Pancreas (tissue), 10 donors: ENCODE measurements at places on chromosomes 11 and 22.

DNA sequence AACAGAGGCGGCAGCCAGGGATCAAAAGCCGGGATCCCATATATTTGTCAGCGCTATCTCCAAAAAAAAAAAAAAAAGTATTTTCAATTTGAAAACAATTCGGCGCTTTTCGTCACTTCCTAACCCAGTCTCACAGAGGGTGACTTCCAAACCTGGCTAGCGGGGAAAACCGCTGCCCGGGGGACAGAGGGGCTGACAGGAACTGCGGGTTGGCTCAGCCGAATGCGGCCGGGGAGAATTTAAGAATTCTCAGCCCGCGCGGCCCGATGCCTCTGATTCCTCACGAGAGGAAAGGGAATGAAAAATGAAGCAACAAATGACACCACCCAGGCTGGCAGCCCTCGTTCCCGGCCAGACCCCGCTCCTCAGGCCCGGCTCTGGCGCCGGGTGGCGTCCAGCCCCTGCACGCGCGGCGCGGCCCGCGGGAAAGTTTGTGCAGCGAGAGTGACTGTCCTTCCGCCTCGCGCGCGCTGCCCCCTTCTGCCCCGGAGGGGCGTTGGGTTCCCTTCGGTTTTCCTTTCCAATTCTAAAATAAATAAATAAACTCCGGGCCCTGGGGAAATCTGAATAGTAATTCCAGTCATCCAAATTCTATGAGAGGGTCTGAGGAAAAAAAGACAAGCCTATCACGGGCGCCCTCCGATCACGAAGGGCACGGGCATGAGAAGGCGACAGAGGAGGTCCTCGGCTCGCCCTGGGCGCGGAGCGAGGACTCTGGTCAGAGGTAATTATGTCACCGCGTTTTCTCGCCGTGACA is 4.8 kb upstream of the PAX6 start:
- no peak for DNase-seq

DNA sequence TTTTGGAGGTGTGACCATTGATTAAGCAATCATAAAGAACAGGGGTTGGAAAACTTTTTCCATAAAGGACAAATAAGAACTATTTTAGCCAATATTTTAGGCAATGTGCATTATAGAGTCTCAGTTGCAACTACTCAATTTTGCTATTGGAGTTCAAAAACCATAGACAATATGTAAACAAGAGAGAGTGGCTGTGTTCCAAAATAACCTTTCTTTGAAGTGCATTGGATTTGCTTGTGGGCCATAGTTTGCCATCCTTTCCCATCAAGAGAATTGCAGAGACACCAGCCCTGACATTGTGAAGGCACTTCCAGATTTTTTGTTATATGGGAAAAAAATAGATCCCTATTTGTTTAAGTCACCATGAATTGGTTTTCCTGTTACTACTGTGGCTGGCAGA is 63.3 kb upstream of the LARGE1 start:
- DNase-seq: no peak

DNA sequence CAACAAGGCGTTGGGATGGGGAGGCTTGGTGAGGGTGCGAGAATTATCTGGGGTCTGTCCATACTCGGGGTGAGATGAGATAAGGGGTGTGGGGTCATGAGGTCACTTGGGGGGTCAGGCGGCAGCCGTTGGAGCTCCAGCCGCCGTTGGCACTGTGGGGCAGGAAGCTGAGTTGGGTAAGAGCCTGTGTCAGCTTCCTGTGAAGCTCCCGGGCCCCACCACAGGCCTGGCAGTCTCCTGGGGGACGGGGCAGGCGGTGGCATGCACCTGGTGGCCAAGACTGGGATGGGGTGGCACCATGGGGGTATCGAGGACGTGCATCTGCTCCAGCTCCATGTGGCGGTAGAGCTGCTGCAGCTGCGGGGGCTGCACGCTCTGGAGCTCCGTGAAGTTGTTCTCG is 7.1 kb upstream of the MYBPC3 start:
- DNase-seq: no peak

DNA sequence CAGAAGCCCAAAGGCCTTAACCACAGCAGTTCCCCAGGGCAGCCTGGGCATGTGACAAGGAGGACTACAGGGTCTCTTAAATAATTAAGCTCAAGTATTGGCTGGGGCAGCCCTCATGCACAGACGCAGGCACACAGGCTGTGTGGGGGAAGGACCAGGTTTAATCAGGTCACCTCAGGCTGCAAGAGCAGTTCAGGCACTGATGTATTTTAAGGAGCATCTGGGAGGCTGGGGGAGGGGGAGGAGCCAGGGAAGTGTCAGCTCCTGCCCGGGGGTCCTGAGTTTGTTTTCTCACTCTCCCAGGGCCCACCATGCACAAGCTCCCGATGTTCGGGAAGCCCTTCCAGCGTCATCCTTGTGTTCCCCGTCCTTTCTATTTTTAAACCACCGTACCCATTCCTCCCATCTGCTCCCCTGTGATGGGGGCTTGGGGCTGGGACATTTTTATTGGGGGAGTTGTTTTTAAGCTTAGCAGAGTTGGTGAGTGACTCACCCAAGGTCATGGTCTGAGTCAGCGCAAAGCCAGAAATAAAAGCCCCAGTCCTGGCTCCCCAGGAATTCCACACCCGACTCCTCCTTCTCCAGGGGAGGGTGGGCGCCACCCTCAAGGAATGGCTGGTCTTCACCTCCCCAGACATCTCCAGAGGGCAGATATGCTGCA is 2.4 kb downstream of the CSDC2 start:
- no peak for DNase-seq

DNA sequence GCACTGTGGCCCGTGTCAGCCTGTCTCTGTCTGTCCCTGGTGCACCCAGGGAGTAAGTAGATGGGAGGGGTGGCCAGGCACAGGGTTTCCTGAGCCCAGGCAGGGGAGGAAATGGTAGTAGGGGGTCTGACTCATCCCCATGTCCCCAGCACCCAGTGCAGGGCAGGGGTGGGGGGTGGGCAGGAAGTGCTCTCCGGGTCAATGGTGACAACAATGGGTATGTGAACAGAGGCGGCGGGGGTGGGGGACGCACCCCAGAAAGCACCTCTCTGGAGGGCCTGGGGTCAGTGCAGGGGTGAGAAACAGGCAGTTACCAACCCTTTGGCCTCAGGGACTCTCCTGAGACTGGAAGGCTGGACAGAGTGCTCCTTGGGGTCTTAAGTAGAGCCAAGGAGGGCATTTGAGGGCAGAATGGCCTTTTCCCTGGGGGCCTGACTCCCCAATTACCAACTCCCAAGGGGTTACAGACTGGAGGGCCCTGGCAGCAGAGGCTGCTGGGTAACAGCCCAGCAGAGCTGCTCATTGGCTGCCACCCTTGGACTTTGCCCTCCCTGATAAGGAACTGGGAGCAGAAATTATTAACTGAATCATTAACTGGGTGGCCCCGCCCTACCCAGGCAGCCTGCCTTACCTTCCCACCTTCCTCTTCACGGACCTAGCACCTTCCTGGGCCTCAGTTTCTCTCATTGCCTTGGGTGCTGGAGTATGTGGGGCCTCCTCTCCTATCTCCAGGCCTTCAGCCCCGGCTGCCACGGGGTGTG is 4.2 kb downstream of the MYRF start:
- DNase-seq: peak; percentile 94

DNA sequence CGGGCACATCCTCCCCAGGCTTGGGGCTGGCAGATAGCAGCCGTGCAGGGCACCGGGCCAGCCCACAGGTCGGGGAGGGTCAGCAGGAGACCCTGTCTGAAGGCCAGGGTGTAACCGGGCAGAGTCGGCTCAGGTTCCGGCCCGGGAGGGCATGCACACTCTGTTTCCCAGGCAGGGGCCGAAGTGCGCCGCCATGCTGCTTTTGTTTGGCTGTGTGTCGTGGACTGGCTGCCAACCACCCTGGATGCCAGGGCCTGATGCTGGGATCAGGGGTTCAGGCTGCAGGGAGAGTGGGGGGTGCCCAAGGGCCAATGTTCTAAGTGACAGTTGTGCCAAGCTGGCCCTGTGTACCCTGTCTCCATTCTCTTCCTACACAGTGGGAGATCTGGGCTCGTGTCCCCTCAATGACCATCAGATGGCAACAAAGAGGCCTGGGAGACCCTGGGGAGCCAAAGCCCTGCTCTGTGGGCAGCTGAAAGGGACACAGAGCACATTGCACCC is 120.9 kb upstream of the B3GAT1 start:
- DNase-seq: no peak

DNA sequence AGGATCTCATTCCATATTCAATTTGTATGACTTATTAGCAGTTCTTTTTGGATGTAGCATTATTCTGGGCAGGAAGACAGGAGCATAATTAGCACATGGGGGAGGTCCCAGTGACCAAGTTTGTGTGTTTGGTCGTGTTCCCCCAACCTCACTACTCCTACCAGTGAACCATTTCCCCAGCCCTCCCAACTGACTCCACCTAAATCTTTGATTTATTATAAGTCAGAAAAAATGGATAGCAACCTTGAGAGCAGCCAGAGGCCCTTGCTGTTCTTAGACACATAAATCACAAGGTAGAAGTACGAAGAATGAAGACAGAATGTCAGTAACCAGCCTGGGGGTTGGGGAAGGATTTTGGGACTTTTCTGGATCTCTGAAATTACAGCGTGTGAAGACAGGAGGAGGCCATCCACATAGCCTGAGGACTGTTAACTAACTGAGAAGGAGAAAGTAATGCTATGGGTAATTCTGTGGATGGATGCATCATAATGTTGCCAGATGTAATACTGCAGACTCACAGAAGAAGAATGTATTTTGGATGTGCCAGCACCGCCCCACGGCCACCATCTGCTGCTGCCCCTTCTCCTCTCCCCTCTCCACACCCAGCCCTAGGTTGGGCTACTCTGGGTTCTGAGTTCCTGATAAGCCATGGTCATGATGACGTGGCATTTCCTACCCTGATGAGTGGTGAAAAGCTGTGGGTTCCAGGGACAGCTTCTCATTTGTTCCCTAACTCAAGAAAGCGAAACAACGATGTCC is 124.3 kb upstream of the TTC12 start:
- DNase-seq: no peak

- no peak for DNase-seq
Measured at GRCh38 chr22:45418056-45418769, 4.7 kb downstream of the RIBC2 start.

- no peak for DNase-seq
Measured at GRCh38 chr11:102061276-102061675, 14.0 kb downstream of the CFAP300 start.

DNA sequence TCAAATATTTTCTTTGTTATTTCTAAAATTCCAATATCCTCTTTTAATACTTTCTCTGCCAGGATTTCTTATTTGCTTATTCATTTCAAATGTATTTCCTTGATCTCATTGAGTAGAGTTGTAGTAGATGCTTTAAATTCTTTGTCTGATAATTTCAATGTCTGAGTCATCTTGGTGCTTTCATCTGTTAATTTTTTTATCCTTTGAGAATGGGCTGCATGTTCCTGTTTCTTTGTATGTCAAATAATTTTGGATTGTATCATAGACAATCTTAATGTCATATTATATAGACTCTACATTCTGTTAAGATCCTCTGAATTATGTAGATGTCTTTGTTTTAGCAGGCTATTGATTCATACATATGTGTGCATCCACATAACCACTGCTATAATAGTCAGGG is 57.5 kb downstream of the MYEOV start:
- no peak for DNase-seq

DNA sequence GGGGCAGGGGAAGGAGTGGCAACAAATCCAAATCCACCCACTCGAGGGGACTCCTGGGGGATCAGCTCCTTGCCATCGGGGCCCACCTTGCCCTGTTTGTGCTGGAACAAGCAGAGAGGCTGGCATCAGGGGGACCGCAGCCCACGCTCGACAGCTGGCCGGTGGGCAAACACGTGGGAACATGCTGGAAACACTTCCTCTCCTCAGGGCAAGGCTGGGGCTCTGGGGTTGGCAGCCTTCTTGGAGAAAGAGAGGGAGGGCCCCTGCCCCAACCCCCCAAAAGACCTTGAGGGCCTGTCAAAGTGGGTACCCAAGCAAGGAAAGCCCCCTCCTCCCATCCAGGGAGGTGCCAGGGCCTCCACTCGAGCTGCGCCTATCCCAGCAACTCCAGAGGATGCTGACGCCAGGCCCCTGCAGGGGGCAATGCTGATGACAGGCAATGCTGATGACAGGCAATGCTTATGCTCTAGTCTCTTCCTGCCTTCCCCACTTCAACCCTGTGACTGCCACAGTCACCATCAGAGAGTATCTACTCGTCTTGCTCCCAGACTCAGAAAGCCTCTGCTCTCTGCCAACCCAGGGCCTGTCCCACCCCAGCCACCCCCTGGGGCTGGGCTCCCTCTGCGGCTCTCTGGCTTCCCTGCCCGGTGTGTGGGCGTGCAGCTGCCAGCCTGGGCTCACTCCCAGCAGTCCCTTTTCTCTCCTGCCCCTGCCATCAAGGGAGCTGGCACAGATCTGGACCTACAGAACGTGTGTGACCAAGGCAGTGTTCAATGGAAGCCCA is 6.0 kb downstream of the ESS2 start:
- peak; percentile 22 for DNase-seq

GRCh38 chr22:42399315-42400271 is 32.6 kb downstream of the NFAM1 start:
- DNase-seq: no peak

DNA sequence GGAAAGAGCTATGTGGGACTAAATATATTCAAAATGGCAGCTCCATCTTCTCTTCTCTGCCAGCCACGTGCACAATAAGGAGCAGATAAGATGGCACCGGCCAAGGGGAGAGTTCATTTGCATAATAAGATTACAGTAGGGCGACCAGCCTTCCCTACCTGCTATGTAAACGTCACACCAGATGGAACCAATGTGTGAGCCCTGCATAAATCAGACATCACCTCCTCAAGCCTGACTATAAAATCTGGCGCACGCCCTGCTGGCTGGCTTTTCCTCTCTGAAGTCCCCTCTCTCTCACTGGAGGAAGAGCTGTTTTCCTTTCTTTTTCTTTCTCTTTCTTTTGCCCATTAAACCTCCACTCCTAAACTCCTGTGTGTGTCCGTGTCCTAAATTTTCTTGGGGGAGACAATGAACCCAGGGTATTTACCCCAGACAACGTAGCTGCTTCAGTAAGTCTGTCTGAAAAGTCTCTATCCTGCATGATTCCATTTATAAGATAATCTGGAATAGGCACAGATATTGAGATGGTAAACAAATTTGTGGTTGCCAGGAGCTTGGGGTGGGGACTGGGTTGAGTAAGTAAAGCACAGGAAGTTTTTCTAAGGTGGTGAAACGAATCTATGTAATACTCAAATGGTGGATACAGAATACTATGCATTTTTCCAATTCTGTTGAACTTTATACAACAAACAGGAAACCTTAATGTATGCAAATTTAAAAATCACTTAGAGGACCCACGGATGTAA is 670.0 kb upstream of the KIRREL3 start:
- DNase-seq: no peak

- no peak for DNase-seq
Measured at GRCh38 chr11:80261776-80262175, 820.9 kb upstream of the TENM4 start.

GRCh38 chr22:50729391-50730012 is 8.5 kb upstream of the ACR start:
- DNase-seq: peak; percentile 1

- DNase-seq: no peak
Measured at GRCh38 chr11:1403721-1404460, 14.2 kb downstream of the BRSK2 start.
